ENCODE measurements at places on chromosomes 5 and 9.

GRCh38 chr9:133874659-133875058, 117.5 kb downstream of the VAV2 start:
- no peak for DNase-seq

DNA sequence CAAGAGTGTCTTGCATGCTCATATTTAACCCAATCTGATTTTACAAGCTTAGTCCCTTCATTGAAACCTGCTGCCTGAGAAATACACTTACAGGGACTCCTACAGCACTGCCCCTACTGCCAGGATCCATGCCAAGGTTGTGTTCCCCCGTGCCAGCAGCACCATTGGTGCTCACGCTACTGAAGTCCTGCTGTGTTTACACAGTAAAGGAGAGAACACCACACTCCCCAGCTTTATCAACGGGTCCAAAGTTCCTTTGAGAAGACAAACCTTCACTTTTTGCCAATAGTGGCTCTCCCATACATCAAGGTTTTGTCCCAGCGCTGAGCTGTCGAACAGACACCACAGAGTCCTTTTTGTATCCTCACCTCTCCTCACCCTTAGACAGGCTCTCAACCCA, 155.1 kb upstream of the WWC1 start:
- no peak for DNase-seq

DNA sequence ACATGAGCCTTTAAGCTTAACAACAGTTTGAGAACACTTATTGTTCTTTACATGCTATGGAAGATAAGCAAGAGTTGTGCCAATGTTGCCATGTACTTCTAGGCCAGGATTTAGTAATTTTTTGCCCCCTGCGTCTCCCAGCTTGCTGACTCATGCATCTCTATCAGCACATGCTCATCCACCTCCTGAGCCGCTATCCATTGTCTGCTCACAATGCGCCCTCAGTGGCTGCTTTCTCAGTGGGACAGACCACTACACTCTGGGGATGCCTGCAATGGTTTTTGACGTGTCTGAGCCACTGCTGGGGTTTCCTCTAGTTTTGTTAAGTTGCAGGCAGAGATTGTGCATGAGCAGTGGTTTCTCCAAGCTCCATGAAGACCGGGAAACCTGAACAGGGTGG, 50.9 kb upstream of the PHF2 start:
- DNase-seq: no peak

DNA sequence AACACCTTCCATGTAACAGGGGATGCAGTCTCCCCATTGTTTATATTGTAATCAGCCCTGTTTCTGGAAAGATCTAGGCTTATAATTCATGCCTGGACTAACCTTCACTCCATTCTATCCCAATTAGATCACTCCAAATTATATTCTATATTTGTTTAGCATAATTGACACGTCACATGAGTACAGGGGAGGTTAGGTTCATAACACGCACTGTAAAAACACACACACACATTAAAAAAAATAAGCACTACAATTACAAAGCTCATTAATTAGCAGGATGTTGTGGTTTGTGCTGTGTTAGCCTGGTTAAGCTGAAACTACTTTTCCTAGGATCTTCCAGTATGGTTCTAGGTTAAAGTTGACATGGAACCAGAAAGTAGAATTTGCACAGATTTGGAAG, 126.0 kb downstream of the MLLT3 start:
- no peak for DNase-seq

DNA sequence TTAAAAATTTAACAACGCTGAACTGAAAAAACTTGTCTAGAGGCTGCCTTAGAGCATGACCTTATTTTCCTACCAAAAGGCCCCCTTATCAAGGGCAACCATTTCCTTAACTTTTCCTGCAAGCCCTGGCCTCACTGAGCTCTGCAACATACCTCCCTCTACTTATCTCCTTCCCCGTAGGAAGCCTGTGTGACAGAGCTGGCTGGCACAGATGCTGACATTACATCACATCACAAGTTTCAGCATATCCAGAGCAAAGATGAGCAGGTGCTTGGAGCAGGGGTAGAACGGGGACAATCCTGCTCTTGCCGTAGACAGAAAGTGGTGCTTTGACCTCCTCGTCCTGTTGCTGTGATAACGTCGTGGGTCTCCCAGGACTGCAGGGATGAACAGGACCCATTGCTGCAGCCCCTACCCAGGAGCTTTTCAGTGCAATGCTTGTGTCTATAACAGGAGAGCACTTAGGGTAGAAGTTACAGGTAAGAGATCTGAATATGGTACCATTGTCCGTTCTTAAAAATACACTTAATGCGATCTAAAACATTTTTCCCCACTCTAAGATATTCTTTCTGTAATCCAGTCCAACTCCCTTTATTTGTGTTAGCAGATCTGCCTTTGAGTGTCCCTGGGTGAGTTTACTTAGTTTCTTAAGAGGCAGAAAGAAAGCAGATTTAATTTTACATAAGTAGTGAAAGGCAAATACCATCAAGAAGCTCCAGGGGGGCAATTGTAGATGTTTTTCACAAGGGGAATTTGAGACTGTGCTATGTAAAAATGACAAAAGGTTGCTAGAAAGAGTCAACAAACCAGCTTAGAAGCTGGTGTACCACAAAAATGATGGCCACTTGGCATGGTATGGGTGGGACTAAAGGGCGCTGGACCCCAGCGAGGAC, 101.9 kb upstream of the EFNA5 start:
- DNase-seq: no peak

DNA sequence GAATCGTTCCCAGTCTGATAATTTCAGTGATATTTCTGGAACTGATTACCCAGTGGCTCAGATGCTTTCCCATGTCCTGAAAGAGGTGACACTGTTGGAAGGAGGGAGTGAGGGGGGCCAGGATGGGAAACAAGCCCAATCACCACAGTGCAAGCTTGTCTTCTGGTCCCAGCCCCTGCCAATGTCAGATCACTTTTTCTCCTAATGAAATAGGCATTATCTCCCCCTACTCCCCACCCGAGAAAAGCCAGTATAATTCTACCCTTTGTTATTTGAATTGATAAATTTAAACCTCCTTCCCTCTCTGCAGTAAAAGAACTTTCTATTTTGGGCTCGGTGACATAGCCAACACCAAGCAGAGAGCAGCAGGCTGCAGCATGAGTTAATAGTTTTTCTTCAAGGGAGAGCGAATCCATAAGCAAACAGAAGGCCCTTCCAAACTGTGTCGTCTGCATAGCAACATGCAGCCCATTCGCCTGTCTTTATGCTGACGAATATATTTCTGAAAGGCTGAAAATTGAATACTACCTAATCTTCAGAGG, 14.6 kb upstream of the PPP2CA start:
- peak; percentile 86 for DNase-seq

- no peak for DNase-seq
Measured at GRCh38 chr9:127955294-127956015, 17.8 kb upstream of the DPM2 start.

Data from skin of body (tissue), 3 donors.